Left ventricle myocardium superior (tissue), 1 donor: ENCODE measurements at places on chromosomes 3 and 15. TPM values are rescaled to one million over a fixed set of nuclear protein-coding genes. Genes with fewer than 3 reads are reported as not detected.

DNA sequence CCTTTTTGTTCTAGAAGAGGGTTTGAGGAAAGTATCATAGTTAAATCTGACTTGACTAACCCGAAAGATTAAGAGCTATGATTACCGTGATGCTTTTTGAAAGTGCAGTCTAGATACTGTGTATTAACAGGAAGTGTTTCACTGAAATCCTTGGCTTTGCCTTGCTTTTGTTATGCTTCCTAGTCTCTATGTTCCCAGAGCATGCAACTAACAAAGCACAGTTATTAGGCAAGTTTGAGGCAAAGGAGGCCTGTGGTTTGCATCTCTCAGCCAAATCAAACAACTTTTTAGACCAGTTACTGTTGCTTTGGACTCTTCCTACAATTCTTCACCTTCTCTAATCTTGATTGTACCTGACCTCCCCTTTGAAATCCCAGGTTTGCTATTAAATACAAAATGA lies 3.9 kb downstream of the LXN start:
- DNase-seq, result no peak

DNA sequence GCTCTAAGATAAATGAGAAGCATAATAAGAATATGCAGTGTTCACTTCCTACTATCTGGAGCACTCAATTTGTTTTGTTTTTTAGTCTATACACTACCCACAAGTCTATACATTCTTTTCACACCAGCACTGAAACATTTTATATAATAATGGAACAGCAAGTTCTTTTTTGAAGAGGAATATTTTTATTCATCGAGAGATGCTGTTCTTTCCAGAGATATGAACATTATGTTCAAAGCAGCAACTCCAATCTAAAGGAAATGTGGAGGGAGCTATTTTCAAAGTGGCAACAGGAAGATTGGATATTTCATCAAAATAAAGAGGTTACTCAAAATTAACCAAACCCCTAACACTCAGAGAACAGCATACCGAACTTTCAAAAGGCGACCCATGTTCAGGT lies 16.4 kb upstream of the PYDC2 start:
- DNase-seq, result no peak

The ITGA11 gene
- total RNA-seq, result 23.5 TPM

- no peak for DNase-seq
Measured at GRCh38 chr15:31331389-31331788, 4.8 kb downstream of the KLF13 start.

DNA sequence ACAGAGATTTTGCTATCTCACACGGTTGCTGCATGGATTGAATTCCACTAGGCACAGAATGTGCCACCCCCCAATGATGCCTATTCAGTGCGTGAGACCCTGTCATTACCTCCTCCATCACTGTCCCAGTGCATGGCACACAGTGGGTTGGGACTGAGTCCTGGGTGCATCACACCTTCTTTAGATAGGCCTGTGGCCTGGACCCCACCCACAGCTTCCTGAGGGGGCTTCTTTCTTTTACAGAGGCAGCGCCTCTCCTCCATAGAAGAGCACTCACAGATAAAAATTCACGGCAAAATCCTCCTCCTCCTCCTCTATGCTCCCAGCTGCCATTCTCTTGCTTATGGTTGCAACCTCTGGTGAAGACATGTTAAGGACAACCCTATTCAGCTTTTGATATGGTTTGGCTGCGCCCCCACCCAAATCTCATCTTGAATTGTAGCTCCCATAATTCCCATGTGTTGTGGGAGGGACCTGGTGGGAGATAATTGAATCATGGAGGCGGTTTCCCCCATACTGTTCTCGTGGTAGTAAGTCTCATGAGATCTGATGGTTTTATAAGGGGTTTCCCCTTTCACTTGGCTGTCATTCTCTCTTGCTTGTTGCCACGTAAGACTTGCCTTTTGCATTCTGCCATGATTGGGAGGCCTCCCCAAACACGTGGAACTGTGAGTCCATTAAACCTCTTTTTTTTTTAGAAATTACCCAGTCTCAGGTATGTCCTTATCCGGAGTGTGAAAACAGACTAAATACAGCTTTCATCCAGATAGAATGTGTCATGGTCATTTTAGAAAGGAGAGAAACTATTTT lies 147.6 kb downstream of the KLF13 start:
- no peak for DNase-seq

- no peak for DNase-seq
Measured at GRCh38 chr3:168583977-168584376, 488.3 kb upstream of the GOLIM4 start.

The IGSF11 gene
- total RNA-seq, result 1.6 TPM

DNA sequence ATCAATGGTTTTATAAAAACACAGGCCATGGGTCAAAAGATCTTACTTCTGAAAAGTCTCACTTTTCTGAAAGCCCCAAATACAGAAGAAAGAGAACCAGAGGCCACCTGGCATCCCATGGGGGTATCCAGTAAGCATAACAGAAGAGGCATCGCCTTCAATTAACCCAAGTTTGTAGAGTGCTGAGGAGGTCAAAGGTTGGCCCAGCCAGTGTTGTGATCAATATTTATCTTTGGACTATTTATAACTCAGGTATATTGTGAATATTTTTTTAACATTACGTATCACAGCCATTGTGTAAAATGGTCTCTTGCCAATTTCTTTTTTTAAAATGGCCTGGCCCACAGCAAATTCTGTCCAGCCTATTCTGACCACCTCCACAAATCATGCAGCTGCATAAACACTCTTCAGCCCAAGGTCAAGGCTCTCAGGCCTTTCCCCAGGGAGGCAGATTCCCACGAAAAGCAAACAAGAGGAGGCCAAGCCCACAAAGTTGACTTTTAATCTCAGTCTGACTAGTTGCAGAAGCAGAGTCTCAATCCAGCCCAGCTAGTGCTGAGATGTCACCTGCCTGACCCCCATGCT lies 26.2 kb upstream of the SPTBN5 start:
- DNase-seq, result no peak

DNA sequence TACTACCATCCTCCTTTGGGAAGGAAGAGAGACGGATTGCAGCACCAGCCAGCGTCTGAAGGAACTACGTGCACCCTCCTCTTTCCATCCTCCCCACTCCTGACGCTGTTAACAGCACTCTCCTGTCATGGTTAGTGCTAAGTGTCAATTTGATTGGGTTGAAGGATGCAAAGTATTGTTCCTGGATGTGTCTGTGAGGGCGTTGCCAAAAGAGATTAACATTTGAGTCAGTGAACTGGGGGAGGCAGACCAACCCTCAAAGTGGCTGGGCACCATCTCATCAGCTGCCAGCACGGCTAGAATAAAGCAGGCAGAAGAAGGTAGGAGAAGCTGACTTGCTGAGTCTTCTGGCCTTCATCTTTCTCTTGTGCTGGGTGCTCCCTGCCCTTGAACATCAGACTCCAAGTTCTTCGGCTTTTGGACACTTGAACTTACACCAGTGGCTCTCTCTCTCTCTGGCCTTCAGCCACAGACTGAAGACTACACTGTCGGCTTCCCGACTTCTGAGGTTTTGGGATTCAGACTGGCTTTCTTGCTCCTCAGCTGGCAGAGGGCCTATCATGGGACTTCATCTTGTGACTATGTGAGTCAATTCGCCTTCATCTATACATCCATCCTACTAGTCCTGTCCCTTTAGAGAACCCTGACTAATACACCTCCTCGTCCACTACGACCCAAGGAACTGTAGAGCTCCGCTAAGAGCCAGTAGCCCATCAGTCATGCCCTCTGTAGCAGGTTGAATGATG lies 128.2 kb upstream of the HES1 start:
- DNase-seq, result no peak

DNA sequence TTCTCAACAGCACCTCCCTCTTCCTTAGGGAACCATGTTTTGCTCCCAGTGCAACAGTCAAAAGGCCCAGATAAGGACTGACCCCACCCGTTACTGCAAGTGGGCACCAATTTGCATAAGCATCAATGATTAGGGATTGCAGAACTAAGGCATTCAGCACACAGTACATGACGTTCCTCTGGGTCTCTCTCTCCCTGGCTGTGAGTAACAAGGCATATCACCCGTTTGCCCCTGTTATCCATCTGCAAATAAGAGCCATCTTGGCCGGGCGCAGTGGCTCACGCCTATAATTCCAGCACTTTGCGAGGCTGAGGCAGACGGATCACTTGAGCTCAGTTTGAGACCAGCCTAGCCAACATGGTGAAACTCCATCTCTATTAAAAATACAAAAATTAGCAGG lies 18.8 kb downstream of the MAGI1 start:
- peak; percentile 34 for DNase-seq

DNA sequence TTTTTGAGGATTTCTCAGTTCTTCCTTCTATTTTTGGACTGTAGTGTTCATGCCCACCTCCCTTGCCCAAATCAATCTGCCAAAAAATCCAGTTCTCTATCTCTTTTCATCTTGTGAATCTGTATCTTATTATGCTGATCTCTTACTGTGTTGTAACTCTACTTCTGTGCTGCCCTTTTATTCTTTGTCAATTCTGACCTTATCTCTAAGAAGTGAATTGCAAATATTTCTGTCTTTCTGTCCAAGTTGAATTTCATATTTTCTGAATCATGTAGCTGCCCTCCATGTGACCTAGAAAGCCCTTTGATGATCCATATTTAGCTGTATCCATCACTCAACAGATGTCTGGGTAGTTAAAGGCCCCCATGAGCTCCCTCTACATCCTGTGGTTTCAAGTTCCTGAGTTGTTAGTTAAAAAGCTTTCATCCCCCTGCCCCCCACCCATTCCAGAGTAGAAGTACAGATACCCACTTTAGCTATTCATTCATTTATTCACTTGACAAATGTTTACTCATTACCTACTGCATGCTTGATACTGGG lies 33.6 kb upstream of the ETV5 start:
- no peak for DNase-seq

DNA sequence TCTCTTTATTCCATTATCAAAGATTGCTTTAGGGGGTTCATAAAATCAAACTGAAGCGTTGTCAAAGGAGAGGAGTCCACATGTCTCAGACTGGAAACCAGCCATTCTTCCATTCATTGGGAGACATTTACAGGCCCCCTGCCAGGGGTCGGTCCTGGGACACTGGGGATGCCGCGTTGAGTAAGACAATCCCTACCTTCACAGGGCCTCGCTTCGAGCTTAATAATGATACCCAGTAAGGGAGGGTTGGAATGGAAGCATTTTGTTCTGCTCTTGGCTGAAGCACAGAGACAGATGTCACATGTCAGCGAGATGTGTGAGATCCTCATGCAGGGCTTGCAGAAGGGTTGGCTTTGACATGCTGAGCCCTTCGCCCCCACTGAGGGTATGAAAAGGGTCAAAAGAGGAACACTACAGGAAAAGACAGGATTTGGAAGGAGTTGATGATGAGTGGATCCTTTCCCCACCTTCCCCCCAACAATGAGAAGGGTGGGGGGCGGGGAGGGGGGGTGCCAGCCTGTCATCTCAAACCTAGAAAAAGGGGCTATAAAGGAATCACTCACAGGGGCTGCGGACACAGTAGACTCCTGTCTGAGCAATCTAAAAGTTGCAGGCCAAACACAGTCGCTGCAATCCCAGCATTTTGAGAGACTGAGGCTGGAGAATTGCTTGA lies 25.6 kb upstream of the ARL8B start:
- no peak for DNase-seq

DNA sequence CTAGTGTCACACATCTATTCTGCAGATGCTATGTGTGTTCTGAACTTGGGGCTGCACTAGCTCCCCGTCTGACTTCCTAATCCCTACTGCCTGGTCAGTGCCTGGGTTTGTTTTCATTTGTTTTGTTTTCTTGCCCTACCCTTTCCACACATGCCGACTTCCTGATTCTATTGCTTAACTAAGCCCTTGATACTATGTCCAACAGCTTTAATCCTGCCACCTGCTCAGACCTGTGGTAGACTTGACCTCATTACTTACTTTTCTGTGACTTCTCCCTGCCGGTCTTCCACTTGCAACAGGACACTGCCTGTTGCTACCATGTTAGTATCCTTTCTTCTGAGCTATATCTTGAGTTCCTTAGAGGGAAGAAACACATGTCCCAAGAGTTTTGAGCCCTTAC lies 39.3 kb upstream of the CEMIP start:
- DNase-seq, result no peak

The SLC22A13 gene
- not detected for total RNA-seq

DNA sequence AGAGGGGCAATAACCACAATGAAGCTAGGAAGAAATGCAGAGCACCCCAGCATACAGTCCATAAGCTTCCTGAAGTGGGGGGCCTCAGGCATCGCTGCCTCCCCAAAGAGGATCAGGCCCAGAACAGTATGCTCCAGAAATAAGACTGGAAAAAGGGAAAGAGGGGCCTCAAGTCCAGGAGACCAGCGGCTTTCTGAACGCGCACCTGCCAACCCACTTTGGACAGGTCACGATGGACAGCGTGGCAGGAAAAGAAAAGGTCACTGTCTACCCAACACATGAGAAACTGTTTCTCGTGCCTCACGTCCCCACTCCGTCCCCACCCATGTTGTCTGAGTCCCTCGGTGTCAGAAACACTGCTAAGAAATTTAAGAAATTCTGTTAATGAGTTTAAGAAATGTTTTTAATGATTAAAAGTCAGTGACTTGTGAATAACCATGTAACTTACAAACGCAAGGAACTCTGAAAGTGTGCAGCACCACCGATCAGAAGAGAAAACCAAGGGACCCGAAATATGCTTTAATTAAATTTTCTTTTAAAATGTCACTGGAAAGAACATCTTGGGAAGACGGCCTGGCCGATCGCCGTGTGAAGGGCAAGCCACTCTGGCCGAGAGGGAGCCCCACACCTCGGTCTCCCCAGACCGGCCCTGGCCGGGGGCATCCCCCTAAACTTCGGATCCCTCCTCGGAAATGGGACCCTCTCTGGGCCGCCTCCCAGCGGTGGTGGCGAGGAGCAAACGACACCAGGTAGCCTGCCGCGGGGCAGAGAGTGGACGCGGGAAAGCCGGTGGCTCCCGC lies 1.7 kb upstream of the PPARG start:
- peak; percentile 62 for DNase-seq

The LDHAL6B gene
- not detected for total RNA-seq

- DNase-seq, result no peak
Measured at GRCh38 chr3:146781606-146782005, 176.5 kb upstream of the PLSCR5 start.

The CTXND1 gene
- 3.2 TPM for total RNA-seq

DNA sequence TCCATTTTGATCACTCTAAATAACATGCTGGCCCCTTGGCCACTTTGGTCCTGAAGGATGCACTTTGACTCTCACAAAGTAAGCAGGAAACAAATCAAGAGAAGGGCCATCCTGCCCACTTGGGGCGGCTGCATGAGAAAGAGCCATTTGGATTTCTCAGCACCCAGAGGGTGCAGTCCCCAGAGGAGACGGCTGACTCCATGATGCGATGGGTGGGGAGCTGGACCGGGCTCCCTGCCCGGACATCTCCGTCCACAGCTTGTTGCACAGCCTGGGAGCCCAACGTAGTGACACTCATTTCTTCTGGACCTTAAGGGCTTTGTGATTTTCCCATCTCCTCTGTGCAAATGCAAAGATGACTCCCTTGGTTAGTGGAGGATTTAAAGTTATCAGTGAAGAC lies 4.0 kb upstream of the HRH1 start:
- no peak for DNase-seq

The ZNF385D gene
- 2.8 TPM for total RNA-seq

DNA sequence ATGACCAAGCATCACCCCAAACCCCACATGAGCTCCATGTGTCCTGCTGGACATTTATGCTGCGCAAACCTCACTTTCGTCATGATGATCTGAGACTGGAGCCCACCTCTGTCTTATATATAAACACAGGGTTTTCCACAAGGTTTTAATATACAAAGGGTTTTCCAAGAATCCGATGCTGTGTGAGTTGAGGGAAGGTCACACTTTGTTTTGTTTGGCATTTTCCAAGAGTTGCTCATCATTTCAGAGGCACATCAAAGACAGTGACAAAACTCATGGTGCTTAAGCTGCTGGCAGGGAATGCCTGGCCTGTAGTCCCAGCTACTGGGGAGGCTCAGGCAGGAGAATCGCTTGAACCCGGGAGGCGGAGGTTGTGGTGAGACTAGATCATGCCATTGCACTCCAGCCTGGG lies 20.0 kb downstream of the EFCC1 start:
- DNase-seq, result no peak
